ENCODE measurements at places on chromosomes 2 and 18. TPM values are rescaled to one million over a fixed set of nuclear protein-coding genes. Genes with fewer than 3 reads are reported as not detected.

UGT1A7 gene
- not detected for total RNA-seq

ANKRD29 gene
- total RNA-seq, result 8.6 TPM

RMC1 gene
- total RNA-seq, result 30.1 TPM

AMER3 gene
- not detected for total RNA-seq
